ENCODE measurements at places on chromosomes 12 and 14. TPM values are rescaled to one million over a fixed set of nuclear protein-coding genes. Genes with fewer than 3 reads are reported as not detected.

DNA sequence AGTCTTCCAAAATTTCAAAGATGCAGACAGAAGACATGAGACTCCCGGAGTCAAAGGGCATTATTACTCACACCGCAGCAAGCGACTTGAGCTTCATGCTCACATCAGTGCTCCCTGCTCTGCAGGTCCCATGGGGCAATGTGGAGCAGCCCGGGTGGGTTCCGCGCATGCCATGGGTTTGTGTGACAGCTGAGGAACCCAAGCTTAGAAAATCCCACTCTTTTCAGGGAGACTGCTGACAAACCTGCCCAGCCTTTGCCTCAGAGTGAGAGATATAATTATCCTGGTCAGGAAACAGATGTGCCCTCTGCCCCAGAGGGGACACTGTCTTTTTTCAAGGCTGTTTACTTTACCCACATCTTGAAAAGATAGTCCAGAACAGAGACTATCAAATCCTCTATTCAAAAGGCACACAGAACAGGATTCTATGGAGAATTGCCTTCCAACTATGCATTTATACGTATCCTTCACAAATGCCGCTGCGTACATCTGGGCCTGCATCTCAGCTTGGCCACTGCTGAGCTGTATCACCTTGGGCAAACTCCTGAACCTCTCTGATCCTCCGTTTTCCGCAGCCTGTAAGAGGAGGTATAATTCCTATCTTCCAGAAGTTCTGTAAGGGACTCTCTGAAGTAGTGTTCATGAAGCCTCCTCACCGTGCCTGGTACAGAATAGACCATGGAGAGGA, 16.0 kb downstream of the C14orf132 start:
- DNase-seq, result no peak

CD4 gene
- 11.1 TPM for total RNA-seq

HOXC12 gene
- not detected for total RNA-seq

- no peak for DNase-seq
Observed at GRCh38 chr12:7609495-7609894, 56.2 kb downstream of the APOBEC1 start.

- no peak for DNase-seq
Observed at GRCh38 chr12:45933504-45933903, 56.9 kb downstream of the SCAF11 start.

Measured in activated CD8-positive, alpha-beta T cell treated with anti-CD3 and anti-CD28 coated beads for 36 hours (primary cell).